ENCODE measurements at places on chromosomes 12 and 14. TPM values are rescaled to one million over a fixed set of nuclear protein-coding genes. Genes with fewer than 3 reads are reported as not detected.
A peak's percentile ranks its signal among the peaks of the same experiment; 100 is the strongest.

Gene ARMH4
- not detected for total RNA-seq

Gene LMNTD1
- total RNA-seq: not detected

Gene SRGAP1
- total RNA-seq: 18.0 TPM

Gene KRT79
- 0.28 TPM for total RNA-seq

Gene YEATS4
- total RNA-seq: 30.5 TPM

Gene DNAAF2
- total RNA-seq: 9.5 TPM

DNA sequence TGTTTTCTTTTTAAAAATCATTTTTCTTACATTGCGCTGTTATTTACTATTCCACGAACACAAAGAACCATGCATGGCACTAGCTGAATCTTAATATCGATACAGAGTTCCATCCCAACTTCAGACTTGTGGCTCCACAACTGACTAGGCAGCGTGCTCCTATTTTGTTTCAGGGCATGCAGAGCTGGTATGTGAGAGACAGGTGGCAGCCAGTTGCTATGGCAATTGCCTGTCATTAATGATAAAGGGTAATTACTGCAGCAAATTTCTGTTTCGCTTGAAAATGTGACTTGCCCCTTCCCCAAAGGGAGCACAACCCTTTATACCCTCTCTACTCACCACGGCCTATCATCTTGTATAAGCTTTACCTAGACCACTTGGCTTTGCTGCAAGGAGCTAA lies 113.1 kb upstream of the G2E3 start:
- H3K4me1 ChIP-seq: no peaks in the 10 kb centered on the region
- no peak overlapping the region for H3K27ac ChIP-seq
- no peak for DNase-seq

- H3K36me3 ChIP-seq: no peaks in the 10 kb centered on the region
- H3K4me1 ChIP-seq: no peaks in the 10 kb centered on the region
- DNase-seq: no peak
- H3K27ac ChIP-seq: no peak overlapping the region
Measured at GRCh38 chr14:33483110-33483509, 467.8 kb downstream of the EGLN3 start.

DNA sequence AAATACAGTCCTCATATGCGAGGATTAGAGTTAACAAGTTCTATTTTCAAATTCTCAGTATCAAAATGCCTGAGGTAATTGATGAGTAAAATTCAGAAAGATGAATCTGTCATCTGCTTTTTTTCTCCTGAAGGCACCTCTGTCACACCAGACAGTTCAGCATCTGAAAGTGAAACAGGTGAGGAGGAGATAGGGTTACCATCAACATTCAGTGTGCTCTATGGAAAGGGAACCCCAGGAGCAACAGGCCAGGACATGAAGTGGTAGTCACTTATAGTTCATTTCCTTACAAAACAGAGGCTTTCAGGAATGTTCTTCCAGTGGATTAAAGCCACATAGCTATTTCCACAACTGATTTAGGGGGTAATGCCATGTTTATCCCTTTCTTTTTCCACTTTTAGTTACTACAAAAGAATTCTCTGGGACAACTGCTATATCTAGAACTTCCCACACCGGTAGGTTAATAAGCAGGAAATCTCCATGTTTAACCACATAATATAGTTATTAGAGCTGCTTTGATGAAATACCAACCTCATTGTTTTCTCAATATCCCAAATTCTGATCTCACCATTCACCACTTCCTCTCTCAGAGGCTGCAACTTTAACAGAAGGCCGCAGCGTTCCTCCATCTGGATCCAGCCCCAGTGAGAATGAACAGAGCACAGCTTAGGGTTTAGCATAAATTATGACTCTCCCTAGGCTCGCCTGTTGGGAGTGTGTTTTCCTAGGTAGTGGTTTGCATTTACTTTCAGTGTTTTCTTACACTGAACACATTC lies 177.0 kb upstream of the CNTN1 start:
- H3K27me3 ChIP-seq: no peaks in the 10 kb centered on the region
- no peak overlapping the region for H3K4me3 ChIP-seq
- no peaks in the 10 kb centered on the region for H3K4me1 ChIP-seq

GRCh38 chr12:121794534-121795033 lies 1.1 kb upstream of the RHOF start:
- H3K27me3 ChIP-seq: no peaks in the 10 kb centered on the region
- peaks cover 69% of the 10 kb centered on the region for H3K4me1 ChIP-seq
- H3K4me3 ChIP-seq: peak overlapping the region; percentile 35
- no peak for DNase-seq

DNA sequence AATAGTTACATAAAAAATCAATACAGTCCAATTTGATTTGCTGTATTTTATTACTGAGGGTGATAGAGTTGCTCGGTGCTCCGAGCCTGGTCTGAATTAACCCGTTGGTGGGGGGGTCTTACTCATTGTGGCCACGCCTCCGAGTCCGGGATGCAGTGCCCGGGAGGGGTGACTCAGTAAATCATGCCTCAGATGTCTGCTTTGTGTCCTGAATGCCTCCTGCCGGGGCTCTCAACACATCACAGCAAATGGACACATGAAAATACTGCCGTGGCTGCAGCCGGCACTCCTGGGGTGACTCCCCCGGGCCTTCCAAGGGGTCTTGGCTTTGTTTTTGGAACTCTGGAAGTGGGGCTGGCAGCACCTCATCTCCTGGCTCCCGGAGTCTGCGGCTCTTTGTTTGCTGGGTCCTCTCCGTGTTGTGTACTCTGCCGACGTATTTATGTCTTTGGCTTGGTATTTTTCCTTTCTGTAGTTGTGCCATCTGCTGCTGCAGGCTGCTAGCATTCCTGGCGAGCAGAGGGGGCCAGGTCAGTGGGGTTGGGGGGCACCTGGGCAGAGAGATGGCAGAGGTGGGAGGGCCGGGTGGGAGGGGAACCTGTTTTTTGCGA lies 129.0 kb downstream of the AACS start:
- H3K36me3 ChIP-seq: no peaks in the 10 kb centered on the region
- H3K27ac ChIP-seq: no peak overlapping the region
- no peaks in the 10 kb centered on the region for H3K4me1 ChIP-seq
- no peak overlapping the region for H3K4me3 ChIP-seq
- H3K27me3 ChIP-seq: peaks cover 86% of the 10 kb centered on the region

DNA sequence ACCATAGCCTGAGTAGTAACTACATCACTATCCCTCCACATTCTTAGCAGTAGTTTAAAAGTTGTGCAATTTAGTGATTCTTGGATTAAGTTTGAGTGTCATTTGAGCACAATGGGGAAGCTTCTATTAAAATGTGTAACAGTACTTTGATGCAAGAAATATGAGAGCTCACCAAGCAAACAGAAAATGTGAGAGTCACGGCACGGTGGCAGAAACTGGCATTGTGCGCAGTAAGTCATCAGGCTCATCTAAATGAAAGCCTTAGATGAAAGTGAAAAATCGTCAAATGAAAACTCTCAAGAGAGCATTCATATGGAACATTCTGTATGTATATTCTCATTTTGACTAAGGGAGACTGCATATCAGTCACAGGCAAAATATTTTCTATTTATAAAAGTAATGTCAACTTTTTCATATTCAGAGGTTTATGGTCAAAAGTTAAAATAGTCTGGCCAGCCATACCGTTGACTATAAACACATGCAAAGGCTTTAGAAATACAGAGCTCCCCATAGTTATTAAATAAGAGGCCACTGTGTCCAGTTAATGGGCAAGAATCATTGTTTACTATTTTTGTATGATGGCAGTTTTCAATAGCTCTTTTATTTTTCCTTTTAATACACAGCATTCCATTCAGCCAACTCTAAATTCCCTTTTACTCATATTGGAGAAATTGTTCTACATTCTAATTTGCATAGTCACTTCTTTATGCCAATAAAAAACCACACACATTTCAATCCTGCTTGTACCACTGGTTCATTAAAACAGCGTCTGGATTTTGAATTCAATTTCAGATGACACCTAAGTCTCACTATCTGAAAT lies 167.9 kb downstream of the PRKD1 start:
- no peak overlapping the region for H3K4me3 ChIP-seq
- H3K27ac ChIP-seq: no peak overlapping the region
- DNase-seq: no peak
- H3K36me3 ChIP-seq: no peaks in the 10 kb centered on the region
- no peaks in the 10 kb centered on the region for H3K4me1 ChIP-seq
- H3K27me3 ChIP-seq: no peaks in the 10 kb centered on the region

GRCh38 chr12:120367233-120367923 lies 1.6 kb downstream of the MSI1 start:
- no peak for DNase-seq
- no peak overlapping the region for H3K27ac ChIP-seq
- no peaks in the 10 kb centered on the region for H3K4me1 ChIP-seq

DNA sequence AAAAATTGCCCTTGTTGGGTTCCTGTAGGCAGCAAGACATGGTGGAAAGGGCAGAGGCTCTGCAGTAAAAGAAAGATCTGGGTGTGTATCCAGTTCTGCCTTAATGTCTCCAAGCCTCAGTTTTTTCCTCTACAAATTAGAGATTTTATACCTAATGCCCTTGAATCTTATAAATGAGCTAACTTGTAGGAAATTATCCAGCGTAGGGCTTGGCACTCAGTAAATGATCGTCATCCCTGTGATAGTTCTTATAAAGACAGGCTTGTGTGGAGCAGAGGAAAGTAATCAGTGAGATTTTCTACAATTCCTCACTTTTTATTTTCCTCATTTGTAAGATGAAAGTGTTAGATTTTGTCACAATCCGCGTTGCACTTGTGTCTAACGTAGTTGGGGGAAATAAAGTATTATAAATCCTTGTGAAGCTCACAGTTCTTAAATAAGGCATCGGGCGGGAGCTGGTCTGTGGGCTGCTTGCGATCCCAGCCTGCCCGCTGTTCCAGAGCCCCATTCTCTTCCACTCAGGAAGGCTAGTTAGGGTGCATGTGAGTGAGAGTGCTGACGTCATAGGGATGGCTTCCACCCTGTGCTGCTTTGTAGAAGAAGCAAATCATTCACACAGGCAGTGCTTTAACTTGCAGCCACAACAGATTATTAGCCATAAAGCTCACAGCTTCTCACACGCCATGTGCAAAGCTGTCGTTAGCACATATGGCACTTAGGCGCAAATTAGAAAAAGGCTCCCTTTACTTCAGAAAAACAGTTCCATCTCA lies 87.6 kb downstream of the EML1 start:
- H3K27ac ChIP-seq: no peak overlapping the region
- H3K36me3 ChIP-seq: no peaks in the 10 kb centered on the region
- no peaks in the 10 kb centered on the region for H3K4me1 ChIP-seq
- DNase-seq: no peak
- no peak overlapping the region for H3K4me3 ChIP-seq

DNA sequence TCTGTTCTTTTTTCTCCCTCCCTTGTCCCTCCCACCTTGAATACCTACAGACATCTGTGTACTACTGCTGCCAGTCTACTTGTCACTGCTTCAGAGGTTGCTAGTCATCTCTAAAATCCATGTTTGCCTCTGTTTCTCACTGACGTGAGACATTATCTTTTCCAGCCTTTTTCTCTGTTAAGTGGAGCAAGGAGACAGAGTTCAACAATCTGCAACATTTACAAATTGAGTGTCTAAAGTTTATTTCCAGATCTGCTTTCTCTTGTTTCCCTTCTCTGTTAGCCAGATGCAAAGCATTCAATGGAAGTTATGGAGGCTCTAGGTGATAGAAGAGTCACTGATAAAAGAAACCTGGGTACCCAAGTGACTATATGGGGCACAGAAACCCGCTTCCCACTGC lies 47.5 kb upstream of the CNTN1 start:
- no peaks in the 10 kb centered on the region for H3K36me3 ChIP-seq
- DNase-seq: no peak
- no peaks in the 10 kb centered on the region for H3K27me3 ChIP-seq
- H3K27ac ChIP-seq: no peak overlapping the region

DNA sequence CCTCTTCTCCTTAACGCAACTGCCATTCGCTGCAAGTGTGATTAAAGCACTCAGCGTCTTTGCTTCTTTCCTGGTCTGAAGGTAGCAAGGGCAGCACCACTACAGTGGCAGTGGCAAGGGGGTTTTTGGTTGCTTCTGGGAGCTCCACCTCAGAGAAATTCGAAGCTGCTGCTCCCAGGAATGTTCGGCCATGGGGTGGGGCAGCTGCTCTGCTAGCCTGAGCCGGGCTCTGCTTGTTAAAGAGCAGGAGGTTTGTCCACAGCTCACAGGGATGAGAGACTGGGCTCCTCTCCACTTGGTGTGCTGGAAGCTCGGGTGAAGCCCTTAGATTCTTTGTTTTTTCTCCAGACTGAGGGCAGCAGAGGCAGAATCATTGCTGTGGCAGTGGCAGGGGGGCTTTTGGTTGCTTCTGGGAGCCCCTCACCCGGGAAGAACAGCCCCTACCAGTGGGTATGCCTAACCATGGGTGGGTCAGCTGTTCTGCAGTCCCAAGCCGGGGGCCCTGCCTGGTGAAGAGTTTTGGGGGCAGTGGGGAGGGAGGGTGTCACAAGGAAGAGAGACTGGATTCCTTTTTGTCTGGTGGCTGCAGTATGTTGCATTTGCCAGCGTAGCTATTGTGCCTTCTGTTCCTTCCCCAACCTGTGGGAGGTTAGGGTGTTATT lies 340.2 kb downstream of the AEBP2 start:
- no peak overlapping the region for H3K27ac ChIP-seq
- H3K36me3 ChIP-seq: no peaks in the 10 kb centered on the region
- peak; percentile 27 for DNase-seq
- no peak overlapping the region for H3K4me3 ChIP-seq
- H3K4me1 ChIP-seq: no peaks in the 10 kb centered on the region
- H3K27me3 ChIP-seq: no peaks in the 10 kb centered on the region

DNA sequence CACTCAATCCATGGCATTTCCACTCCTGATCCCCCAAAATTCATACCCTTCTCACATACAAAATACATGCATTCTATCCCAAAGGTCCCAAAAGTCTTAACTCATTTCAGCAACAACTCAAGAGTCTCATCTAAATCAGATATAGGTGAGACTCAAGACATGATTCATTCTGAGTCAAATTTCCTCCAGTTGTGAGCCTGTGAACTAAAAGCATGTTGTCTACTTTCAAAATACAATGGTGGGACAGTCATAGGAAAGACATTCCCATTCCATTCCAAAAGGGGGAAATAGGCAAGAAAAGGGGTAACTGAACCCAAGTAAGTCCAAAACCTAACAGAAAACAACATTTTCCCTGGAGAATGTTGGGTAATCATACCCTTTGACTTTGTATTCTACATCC lies 103.3 kb downstream of the C12orf75 start:
- H3K36me3 ChIP-seq: no peaks in the 10 kb centered on the region
- no peaks in the 10 kb centered on the region for H3K27me3 ChIP-seq
- no peaks in the 10 kb centered on the region for H3K4me1 ChIP-seq
- no peak overlapping the region for H3K27ac ChIP-seq

DNA sequence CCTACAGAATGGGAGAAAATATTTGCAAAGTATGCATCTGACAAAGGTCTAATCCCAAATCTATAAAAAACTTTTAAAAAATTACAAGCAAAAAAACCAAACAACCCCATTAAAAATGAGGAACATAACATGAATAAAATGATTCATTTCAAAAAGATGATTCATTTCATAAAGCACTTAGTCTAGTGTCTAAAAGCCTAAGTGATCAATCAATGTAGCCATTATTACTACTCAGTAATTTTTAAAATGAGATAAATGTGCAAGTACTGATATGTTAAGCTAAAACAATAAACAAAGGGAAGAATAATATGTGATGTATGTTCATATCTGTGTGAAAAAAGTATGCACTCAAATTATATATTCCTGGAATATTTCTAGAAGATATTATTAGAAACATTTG lies 119.1 kb upstream of the GARIN6 start:
- H3K4me1 ChIP-seq: no peaks in the 10 kb centered on the region
